Lung (tissue), 17 donors: ENCODE measurements at places on chromosomes 11 and 22. TPM values are rescaled to one million over a fixed set of nuclear protein-coding genes. Genes with fewer than 3 reads are reported as not detected.

DNA sequence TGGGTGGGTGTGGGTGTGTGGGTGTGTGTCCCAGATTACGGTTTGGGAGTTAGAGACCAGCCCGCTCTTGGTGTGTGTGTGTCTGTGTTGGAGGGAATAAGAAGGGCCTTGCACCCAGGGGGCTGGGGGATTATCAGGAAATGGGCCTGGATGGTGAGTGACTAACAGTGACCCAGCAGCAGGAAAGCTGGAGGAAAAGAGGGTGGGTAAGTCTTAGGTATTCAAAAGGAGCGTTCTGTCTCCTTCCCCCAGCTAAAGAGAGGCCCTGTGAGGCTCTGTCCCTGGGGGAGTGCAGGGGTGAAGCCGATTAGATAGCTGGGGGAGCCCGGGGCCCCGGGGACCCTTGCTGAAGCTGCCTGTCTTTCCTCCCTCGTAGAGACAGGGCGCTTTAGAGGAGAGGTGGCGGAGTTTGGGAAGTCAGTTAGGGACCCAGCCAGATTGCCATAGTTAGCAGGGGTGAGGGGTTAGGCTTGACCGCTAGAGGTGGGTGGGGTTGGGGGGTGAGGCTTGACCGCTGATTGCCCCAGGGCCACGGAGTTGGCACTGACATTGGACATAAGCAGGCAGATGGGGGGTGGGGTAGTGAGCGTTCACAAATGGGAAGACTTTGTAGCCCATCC is 1.5 kb downstream of the OAF start:
- H3K27ac ChIP-seq = no peak overlapping the region
- H3K27me3 ChIP-seq = no peaks in the 10 kb centered on the region
- no peaks in the 10 kb centered on the region for H3K36me3 ChIP-seq
- no peak overlapping the region for H3K4me3 ChIP-seq

DNA sequence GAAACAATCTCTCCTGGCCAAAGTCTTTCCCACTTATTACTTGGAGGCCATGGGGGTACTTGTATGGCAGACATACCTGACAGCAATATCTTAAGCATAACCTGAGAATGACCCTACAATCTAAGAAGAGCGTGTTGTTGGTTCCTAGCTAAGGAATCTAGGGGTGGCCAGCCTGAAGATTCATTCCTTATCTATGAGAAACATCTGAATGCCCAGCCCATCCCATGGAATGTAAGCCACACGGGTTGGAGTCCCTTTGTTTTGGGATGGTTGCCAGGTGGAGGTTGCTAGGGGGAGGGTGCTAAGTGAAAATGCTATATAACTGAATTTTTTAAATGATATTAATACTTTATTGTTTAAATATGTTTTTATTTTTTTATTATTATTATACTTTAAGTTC is 725.0 kb downstream of the ETS1 start:
- H3K27ac ChIP-seq = no peak overlapping the region
- no peaks in the 10 kb centered on the region for H3K27me3 ChIP-seq
- no peak for DNase-seq
- H3K36me3 ChIP-seq = no peaks in the 10 kb centered on the region

GRCh38 chr11:83156996-83157593 is at the start of gene PCF11:
Gene PCF11, plus strand, starts transcription at chr11:83157131. Its CDS starts 309 bp downstream, at chr11:83157440.
- H3K4me3 ChIP-seq = peak within 1 kb of the TSS; percentile 94
- peaks cover 12% of the 10 kb centered on the region for H3K4me1 ChIP-seq
- peak; percentile 100 for DNase-seq
- H3K27me3 ChIP-seq = no peaks in the 10 kb centered on the region
- H3K27ac ChIP-seq = peak within 1 kb of the TSS; percentile 97

LRP5 gene
- 76.4 TPM for polyA plus RNA-seq

- H3K4me1 ChIP-seq = no peaks in the 10 kb centered on the region
- H3K27me3 ChIP-seq = no peaks in the 10 kb centered on the region
- peaks cover 7% of the 10 kb centered on the region for H3K36me3 ChIP-seq
- H3K27ac ChIP-seq = no peak overlapping the region
- H3K4me3 ChIP-seq = no peak overlapping the region
Observed at GRCh38 chr11:72972496-72973128, 158.4 kb downstream of the ATG16L2 start.

- DNase-seq = no peak
- no peaks in the 10 kb centered on the region for H3K36me3 ChIP-seq
- no peak overlapping the region for H3K27ac ChIP-seq
- no peak overlapping the region for H3K4me3 ChIP-seq
Observed at GRCh38 chr11:7592711-7593110, 78.9 kb downstream of the PPFIBP2 start.

- no peak overlapping the region for H3K27ac ChIP-seq
- no peak for DNase-seq
- H3K4me3 ChIP-seq = no peak overlapping the region
- H3K27me3 ChIP-seq = no peaks in the 10 kb centered on the region
- peaks cover 8% of the 10 kb centered on the region for H3K4me1 ChIP-seq
Observed at GRCh38 chr11:88308576-88308975, 29.0 kb downstream of the CTSC start.

CSNK2A3 gene
- 0.39 TPM for polyA plus RNA-seq

DNA sequence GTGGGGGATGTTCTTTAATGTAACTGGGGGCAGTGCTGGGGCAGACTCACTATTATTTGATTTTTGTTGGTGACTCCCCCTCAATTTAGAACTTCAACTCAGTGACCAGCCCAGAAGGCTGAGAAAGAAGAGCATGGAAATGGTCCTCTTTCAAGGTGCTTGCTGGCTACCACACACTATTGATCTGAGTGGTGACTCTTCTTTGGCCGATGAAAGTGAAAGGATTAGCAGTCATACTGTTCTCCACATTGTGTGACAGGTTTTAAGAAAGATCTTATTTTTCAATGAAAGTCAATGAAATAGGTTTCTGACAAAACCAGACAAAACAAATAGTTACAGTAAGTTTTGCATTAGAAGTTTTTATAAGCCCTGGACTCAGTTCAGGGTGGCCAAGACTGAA is 29.9 kb downstream of the NLRP14 start:
- no peak overlapping the region for H3K4me3 ChIP-seq
- no peaks in the 10 kb centered on the region for H3K27me3 ChIP-seq
- H3K27ac ChIP-seq = no peak overlapping the region
- H3K36me3 ChIP-seq = no peaks in the 10 kb centered on the region
- DNase-seq = no peak
- H3K4me1 ChIP-seq = no peaks in the 10 kb centered on the region

GRCh38 chr11:126465573-126466188 is 110.2 kb downstream of the ST3GAL4 start:
- H3K4me3 ChIP-seq = no peak overlapping the region
- peak overlapping the region; percentile 32 for H3K27ac ChIP-seq
- DNase-seq = no peak
- H3K4me1 ChIP-seq = peaks cover 16% of the 10 kb centered on the region

DNA sequence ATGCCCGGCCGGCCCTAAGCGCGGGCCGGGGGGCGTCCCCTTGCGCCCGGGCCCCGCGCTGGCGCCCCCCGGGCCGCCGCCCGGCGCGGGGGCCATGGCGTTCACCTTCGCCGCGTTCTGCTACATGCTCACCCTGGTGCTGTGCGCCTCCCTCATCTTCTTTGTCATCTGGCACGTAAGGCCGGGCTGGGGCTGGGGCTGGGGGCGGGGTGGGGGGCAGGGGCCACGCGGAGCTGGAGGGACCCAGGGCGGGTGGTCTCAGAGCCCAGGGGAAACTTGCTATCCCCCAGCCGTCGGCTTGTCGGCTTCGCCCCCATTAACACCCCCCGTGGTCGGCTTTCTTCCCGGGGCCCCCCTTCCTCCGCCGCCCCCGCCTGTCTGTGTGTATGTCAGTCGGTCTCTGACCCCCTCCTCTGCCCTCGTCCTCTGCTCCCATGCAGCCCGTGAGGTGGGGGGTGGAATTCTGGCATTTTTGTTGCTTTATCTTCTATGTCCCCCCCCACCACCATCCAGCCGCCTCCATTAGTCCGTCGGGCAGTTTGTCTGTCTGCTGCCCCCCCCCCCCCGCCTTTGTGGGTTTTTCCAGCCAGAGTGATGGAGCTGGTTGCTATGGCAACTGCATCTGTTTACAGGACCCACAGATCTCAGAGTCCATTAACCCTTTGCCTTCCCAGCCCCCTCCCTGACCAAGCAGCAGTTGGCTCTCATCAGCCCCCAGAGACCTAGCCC is 552 bp downstream of the CNIH2 start:
- no peak overlapping the region for H3K27ac ChIP-seq
- no peaks in the 10 kb centered on the region for H3K27me3 ChIP-seq
- H3K36me3 ChIP-seq = peaks cover 17% of the 10 kb centered on the region
- H3K4me1 ChIP-seq = peaks cover 4% of the 10 kb centered on the region

DNA sequence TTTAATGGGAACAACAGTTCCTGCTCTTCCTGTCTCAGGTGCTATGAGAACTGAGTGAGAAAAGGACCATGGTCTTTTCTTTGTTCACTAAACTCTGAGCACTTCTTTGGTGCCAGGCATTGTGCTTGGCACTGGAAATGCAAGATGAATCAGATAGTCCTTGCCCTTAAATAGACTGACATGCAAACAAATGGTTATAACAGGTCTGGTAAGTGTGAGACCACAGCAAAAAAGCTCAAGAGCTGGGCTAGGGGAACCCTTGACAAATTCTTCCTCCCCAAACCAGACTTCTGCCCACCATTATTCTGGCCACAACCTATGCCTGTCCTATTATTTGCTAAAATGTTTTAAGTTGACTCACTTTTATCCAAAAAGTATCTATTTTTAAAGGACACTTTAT is 5.1 kb downstream of the SLC43A3 start:
- H3K36me3 ChIP-seq = peaks cover 22% of the 10 kb centered on the region
- peaks cover 6% of the 10 kb centered on the region for H3K4me1 ChIP-seq
- H3K4me3 ChIP-seq = no peak overlapping the region
- no peak for DNase-seq
- no peaks in the 10 kb centered on the region for H3K27me3 ChIP-seq

GRCh38 chr11:7423946-7424345 is 61.4 kb upstream of the OLFML1 start:
- H3K27me3 ChIP-seq = no peaks in the 10 kb centered on the region
- no peaks in the 10 kb centered on the region for H3K4me1 ChIP-seq
- H3K36me3 ChIP-seq = no peaks in the 10 kb centered on the region
- H3K4me3 ChIP-seq = no peak overlapping the region
- H3K27ac ChIP-seq = no peak overlapping the region
- DNase-seq = no peak

DNA sequence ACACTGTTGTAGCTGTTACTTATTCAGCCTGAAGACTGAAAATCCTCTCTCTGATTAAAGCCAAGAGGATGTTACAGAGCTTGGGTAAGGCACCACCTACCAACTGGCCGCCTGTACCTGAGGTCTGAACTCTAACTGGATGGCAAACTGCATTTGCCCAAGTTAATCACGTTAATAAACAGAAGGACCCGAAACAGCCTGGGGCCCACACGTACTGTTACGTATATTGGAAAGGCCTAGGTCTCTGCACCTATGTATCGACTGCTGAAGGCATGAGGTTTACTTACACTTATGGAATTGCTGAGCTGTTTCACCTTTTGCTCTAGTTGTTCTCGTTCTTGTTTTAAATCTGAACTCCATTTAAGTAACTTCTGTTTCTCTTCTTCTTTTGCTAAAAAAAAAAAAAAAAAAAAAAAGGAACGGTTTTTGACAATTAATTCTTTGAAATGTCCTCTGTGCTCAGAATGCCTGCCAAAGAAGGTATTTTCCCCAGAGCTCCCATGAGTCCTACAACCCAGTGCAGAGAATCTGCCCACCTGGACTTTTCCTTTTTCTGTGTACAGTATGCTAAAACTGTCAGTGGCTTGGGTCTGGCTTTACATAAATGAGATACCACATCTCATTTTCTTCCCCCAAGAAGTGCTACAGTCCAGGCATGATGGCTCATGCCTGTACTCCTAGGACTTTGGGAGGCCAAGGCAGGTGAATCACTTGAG is 13.1 kb downstream of the LARGE2 start:
- H3K36me3 ChIP-seq = peaks cover 20% of the 10 kb centered on the region
- H3K4me3 ChIP-seq = no peak overlapping the region
- no peak overlapping the region for H3K27ac ChIP-seq
- DNase-seq = no peak
- no peaks in the 10 kb centered on the region for H3K4me1 ChIP-seq

GRCh38 chr22:35212009-35212408 is 45.3 kb upstream of the HMGXB4 start:
- no peak overlapping the region for H3K27ac ChIP-seq
- H3K4me1 ChIP-seq = no peaks in the 10 kb centered on the region
- no peak overlapping the region for H3K4me3 ChIP-seq
- H3K36me3 ChIP-seq = no peaks in the 10 kb centered on the region
- DNase-seq = no peak

DNA sequence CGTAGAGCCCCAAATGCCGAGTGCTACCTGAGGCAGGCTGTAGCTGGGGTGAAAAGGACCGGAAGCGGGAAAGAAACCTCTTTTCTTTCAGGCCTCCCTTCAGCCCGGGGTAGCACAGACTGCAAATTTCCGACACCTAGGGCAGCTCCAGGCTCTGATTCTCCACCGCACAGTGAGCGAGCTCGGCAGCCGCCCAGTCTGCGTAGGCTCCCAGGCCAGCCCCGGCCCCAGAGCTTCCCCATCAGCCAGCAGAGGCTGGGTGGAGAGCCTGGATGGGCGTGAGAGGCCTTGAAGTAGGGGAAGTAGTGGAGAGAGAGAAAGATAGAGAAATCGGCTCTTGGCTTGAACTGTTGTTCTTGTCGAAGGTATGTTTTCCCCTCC is 9.3 kb upstream of the PAX6 start:
- no peak overlapping the region for H3K27ac ChIP-seq
- H3K27me3 ChIP-seq = peaks cover 92% of the 10 kb centered on the region
- peaks cover 7% of the 10 kb centered on the region for H3K4me1 ChIP-seq
- no peak overlapping the region for H3K4me3 ChIP-seq
- no peaks in the 10 kb centered on the region for H3K36me3 ChIP-seq

- no peak for DNase-seq
- H3K27ac ChIP-seq = no peak overlapping the region
- no peaks in the 10 kb centered on the region for H3K36me3 ChIP-seq
- no peak overlapping the region for H3K4me3 ChIP-seq
- no peaks in the 10 kb centered on the region for H3K4me1 ChIP-seq
- H3K27me3 ChIP-seq = peaks cover 5% of the 10 kb centered on the region
Observed at GRCh38 chr11:129702410-129703398, 112.9 kb upstream of the TMEM45B start.

ELF5 gene
- polyA plus RNA-seq = 3.7 TPM

- no peak overlapping the region for H3K4me3 ChIP-seq
- no peaks in the 10 kb centered on the region for H3K36me3 ChIP-seq
- no peak overlapping the region for H3K27ac ChIP-seq
- DNase-seq = no peak
- no peaks in the 10 kb centered on the region for H3K4me1 ChIP-seq
Observed at GRCh38 chr11:122604621-122605020, 50.9 kb upstream of the UBASH3B start.
